Psoas muscle (tissue), 8 donors: ENCODE measurements at places on chromosomes 7 and 10. TPM values are rescaled to one million over a fixed set of nuclear protein-coding genes. Genes with fewer than 3 reads are reported as not detected.

- DNase-seq = no peak
Measured at GRCh38 chr10:50908366-50908765, 22.9 kb upstream of the A1CF start.

- no peak for DNase-seq
Measured at GRCh38 chr7:123398921-123399320, 135.5 kb downstream of the IQUB start.

DNA sequence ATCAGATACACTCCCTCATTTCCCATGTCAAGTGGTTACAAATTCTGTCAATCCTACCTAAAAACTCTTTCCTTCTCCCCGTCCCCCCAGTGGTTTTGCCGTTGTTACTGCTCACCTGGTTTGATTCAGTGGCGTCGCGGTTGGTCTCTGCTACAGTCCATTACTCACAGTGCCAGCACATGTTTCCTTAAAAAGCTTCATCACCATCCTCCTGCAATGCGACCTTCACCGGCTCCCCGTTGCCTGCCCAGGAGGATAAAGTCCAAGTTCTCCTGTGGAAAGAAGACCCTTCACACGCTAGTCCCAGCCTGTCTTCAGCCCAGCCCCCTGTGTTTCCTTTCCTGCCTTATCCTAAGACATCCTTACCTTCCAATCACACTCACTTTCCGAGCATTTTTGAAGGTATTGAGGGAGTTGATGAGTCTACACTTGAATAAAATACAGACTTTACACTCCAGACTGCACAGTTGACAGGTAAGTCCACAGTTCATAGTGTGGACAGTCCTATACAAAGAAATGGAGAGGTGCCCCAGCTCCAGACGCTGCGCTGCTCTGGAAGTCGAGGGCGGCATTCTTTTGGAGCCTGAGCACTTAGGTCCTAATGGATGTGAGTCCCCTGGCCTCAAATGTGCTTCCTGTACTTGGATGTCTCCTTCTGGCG lies 3.4 kb upstream of the LARP4B start:
- no peak for DNase-seq

GRCh38 chr10:5547931-5548660 lies 23.3 kb downstream of the CALML3 start:
- peak; percentile 9 for DNase-seq

OR2A1 gene
- not detected for total RNA-seq

HOXA13 gene
- total RNA-seq = not detected

NPSR1 gene
- total RNA-seq = not detected
